ENCODE measurements at places on chromosomes 11 and 22.
A peak's percentile ranks its signal among the peaks of the same experiment; 100 is the strongest.

DNA sequence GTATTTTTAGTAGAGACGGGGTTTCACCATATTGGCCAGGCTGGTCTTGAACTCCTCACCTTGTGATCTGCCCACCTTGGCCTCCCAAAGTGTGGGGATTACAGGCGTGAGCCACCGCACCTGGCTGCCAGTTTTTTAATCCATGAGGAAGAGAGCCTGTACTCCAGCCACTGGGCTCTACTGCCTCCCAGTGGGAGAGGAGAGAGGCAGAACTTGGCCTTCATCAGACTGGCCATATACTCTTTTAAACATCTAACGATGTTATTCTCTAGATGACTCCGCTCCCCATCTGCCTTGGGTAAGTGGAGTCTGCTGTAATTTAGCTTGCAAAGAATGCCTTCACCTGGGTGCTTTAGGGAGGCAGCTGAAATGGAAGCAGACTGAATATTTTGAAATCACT lies 34.6 kb downstream of the SLC6A5 start:
- H3K27ac ChIP-seq = no peak overlapping the region
- H3K27me3 ChIP-seq = peaks cover 10% of the 10 kb centered on the region
- H3K4me3 ChIP-seq = no peak overlapping the region
- no peaks in the 10 kb centered on the region for H3K4me1 ChIP-seq
- H3K36me3 ChIP-seq = no peaks in the 10 kb centered on the region

GRCh38 chr22:46373159-46373558 lies 37.6 kb downstream of the TRMU start:
- no peak for DNase-seq
- H3K4me3 ChIP-seq = no peak overlapping the region
- H3K27me3 ChIP-seq = peaks cover 18% of the 10 kb centered on the region

GRCh38 chr11:86438685-86439084 lies 64.0 kb downstream of the CCDC81 start:
- no peaks in the 10 kb centered on the region for H3K27me3 ChIP-seq
- DNase-seq = peak; percentile 89
- peaks cover 6% of the 10 kb centered on the region for H3K4me1 ChIP-seq
- H3K27ac ChIP-seq = no peak overlapping the region
- H3K4me3 ChIP-seq = no peak overlapping the region

DNA sequence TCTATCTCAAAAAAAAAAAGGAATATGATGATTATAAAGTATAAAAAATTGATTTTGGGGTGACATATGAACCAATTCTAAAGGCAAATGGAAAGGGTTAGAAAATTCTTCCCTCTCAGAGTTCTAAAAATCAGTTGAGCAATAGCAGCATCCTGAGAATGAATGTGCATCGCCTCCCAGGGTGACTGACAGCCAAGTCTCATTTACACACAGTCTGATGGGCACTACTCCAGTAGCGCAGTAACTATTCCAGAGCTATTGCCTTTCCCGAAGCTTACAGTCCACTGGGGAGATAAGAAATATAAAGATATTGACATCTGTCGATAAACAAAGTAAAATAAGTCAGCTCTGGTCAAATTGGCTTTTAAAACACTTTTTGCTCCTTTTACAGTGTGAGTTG lies 32.3 kb upstream of the SORL1 start:
- no peaks in the 10 kb centered on the region for H3K4me1 ChIP-seq
- DNase-seq = no peak
- H3K36me3 ChIP-seq = no peaks in the 10 kb centered on the region
- H3K4me3 ChIP-seq = no peak overlapping the region
- peaks cover 55% of the 10 kb centered on the region for H3K27me3 ChIP-seq

- H3K4me3 ChIP-seq = no peak overlapping the region
- H3K27me3 ChIP-seq = no peaks in the 10 kb centered on the region
- H3K4me1 ChIP-seq = peaks cover 52% of the 10 kb centered on the region
Observed at GRCh38 chr22:45553351-45554039, 50.8 kb downstream of the FBLN1 start.

DNA sequence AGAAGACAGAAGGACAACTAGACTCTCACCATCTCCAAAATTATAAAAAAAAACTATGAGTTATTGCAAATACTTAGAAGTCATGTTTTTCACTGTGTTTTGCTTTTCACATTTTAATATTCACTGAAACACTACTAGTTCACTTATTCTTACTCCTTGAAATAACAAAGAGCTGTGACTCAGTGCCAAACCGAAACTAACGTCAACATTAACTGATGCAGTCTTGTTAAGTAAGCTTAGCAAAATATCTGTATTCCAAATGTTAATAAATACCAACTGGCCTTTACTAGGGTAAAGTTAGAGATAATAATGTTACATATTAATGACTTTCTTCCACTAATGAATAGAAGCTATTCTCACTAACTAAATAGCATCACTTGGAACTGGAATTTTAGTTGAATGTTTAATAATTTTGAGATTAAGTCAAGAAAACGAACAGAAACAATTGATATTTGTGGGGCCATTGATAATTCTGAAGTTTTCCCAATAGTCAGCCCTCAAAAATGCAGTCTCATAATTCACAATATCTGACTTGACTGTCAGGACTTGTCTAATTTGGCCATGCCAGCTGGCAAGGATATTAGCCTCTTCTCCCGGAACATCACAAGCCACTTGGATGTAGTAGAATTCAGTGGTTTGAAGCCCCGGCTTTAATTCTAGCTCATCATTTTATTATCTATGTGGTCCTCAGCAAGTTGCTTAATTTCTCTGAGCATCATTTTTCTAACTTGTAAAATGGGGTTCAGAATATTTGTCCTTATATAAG lies 230.1 kb upstream of the DDI1 start:
- H3K4me3 ChIP-seq = peak overlapping the region; percentile 1
- DNase-seq = peak; percentile 78
- no peaks in the 10 kb centered on the region for H3K36me3 ChIP-seq
- no peaks in the 10 kb centered on the region for H3K4me1 ChIP-seq
- no peaks in the 10 kb centered on the region for H3K27me3 ChIP-seq

- H3K36me3 ChIP-seq = no peaks in the 10 kb centered on the region
- no peak overlapping the region for H3K27ac ChIP-seq
- H3K4me1 ChIP-seq = peaks cover 5% of the 10 kb centered on the region
- no peak for DNase-seq
- no peaks in the 10 kb centered on the region for H3K27me3 ChIP-seq
Observed at GRCh38 chr11:85755285-85755684, 55.7 kb downstream of the SYTL2 start.

- no peak overlapping the region for H3K4me3 ChIP-seq
- no peak overlapping the region for H3K27ac ChIP-seq
- H3K4me1 ChIP-seq = peaks cover 12% of the 10 kb centered on the region
Observed at GRCh38 chr11:10648871-10649270, 44.7 kb downstream of the IRAG1 start.

DNA sequence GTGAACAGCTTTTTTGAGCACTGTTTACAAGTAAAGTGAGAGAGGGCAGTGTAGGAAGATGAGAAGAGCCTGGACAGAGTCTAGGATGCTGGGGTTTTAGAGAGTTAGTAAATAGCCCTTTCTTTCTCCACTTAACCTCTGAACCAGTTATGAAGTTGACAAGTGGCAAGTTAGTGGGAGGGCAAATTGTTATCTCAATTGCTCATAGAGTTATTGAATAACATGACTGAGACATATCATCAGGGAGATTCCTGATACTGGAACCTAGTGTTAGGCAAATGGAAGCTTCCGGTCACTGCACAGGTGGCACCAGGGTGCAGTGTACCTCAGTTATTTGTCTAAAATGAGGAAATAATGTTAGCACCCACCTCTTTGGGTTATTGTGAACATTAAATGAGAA lies 57.8 kb upstream of the PTPN5 start:
- H3K27me3 ChIP-seq = peaks cover 22% of the 10 kb centered on the region
- H3K36me3 ChIP-seq = no peaks in the 10 kb centered on the region
- H3K4me1 ChIP-seq = no peaks in the 10 kb centered on the region
- H3K27ac ChIP-seq = no peak overlapping the region
- DNase-seq = no peak
